Activated CD4-positive, alpha-beta T cell treated with anti-CD3 and anti-CD28 coated beads, Interleukin-2, Interleukin-4, amounts not matched to agents 100 ng/mL and 50 ng/mL, durations not matched to agents 16 hours and 8 hours (primary cell): ENCODE measurements at places on chromosomes 1 and 21.
A peak's percentile ranks its signal among the peaks of the same experiment; 100 is the strongest.

DNA sequence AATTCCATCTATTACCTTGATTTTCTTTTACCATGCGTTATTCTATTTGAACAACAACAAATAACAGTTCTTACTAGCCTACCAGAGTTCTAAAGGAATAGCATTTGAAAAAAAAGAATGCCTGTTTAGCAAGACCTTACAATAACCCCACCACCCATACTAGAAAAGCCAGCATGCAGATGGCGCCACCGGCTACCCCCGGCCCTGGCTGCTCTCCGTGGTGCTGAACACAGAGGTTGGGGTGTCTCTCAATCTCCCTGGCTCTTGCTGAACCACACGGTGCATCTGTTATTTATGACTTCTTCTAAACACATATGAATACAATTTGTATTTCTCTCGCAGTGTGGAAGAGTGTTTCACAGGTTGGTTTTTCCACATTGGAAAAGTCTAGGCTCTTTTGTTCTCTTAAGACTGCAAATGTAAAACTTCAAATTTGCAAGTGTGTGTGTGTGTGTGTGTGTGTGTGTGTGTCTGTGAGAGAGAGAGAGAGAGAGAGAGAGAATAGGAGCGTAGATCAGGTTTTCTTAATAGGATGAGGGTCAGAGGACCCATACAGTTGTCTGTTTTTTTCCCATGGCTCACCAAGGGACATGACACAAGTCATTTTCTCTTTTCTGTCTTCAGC lies 13.6 kb downstream of the GRIK3 start:
- peak; percentile 14 for DNase-seq

DNA sequence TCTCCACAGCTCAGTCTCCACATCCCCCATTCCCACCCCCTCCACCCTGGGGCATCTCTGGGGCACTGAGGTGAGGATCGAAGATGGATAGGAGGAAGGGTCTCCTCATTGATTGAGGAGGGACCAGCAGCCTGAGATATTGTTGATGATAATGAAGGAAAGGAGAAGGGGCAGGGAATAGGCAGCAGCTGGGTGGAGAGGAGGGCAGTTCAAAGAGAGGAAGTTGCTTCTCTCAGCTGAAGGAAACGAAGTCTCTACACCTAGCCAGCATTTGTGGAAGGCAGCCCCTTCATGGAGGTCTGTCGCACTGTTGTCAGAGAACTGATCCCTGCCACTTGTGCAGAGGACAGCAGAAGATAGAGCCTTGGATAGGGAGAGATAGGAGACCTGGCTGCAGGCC lies 5.7 kb downstream of the KNCN start:
- DNase-seq = no peak

- no peak for DNase-seq
These were observed 21.9 kb downstream of the FASLG start for GRCh38 chr1:172680733-172681275.

GRCh38 chr1:160981584-160982411 lies 27.2 kb upstream of the ITLN2 start:
- no peak for DNase-seq

GRCh38 chr1:221877311-221877710 lies 135.4 kb upstream of the DUSP10 start:
- no peak for DNase-seq

DNA sequence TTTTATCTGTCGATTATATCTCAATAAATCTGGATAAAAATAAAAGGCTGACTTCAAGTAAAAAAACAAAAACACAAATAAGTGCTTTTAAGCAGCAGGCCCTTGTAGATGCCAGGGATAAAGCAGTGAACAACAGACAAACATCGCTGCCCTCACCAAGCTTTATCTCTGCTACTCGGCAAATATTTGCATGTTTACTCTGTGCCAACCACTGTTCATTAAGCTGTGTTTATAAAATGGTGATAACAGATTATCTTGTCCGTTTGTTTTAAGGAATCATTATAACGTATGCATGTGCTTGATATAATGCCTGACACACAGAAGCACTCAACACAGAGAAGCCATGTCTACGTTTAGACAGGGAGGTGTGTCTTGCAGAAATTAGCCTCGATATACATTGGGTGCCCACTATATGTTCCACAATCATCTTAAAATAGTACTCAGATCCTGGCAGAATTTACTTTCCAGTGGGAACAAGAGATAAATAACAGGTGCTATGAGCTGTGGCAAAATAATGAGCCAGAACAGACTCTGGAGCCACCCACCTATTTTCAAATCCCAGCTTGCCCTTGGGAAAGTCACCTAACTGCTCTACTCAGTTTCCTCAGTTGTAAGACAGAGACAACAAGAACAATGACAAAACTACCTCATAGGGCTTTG lies 47.2 kb downstream of the TRIT1 start:
- no peak for DNase-seq

DNA sequence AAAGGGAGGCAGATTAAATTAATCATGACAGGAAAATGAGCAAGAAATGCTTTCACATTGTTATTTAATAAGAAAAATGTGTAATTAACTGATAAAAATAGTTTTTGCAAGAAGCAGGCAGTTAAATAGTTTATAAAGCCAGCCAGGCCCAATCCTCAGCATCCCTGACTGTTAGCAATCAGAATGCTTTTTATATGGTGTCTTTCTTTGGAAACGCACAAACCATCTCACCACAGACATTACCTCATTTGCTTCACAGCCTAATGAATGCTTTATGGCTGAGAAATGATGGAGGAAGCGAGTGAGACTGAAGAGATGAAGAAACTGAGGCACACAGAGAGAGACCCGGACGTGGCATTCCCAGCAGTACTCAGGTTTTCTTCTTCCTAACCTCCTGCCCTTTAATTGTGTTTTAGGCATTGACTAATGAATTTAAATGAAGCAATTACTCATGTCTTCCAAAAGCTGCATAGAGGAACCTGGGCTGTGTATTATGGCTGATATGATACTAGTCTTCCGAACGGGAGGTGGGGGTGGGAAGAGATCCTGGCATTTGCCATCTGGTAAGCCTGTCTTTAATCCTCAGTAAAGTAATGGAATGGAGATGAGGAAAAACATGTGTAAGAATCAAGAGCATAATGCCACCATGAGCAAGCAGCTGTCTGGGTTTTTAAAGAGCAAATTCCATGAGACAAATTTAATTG lies 116.1 kb upstream of the LMO4 start:
- no peak for DNase-seq

DNA sequence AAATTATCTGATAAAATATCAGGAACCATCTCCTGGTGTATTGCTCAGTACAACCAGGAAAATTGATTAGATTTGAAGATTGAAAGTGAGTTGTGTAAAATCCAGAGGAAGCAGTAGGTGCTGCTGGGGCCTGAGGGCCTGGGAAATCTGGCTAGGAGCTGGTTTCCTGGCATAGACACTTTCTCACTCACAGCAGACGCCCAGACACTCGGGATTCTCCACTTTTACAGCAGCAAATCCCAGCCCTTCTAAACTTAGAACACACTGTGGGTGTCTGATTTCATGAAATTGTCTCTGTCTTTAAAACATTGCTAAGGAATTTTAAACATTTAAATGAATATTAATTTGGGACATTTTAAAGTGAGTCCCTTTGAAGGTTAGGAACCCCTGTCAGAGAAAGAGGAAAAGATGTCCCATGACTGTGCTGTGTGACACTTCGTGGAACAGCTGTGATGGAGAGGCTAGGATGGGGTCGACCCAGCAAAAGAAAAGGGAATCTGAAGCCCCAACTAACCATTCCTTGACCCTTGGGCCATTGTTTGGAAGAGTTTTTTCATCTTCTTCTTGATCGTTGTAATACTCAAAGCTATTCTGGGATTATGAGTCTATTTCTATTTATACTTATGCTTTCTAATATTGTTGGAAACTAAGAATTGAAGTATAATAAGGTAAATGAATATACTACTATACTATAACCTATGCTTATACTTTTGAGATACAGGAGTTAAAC lies 49.0 kb upstream of the VAMP3 start:
- DNase-seq = no peak

- DNase-seq = no peak
These were observed 54.8 kb downstream of the RAB3GAP2 start for GRCh38 chr1:220217383-220217988.

GRCh38 chr1:239155466-239156091 lies 230.8 kb upstream of the CHRM3 start:
- no peak for DNase-seq

DNA sequence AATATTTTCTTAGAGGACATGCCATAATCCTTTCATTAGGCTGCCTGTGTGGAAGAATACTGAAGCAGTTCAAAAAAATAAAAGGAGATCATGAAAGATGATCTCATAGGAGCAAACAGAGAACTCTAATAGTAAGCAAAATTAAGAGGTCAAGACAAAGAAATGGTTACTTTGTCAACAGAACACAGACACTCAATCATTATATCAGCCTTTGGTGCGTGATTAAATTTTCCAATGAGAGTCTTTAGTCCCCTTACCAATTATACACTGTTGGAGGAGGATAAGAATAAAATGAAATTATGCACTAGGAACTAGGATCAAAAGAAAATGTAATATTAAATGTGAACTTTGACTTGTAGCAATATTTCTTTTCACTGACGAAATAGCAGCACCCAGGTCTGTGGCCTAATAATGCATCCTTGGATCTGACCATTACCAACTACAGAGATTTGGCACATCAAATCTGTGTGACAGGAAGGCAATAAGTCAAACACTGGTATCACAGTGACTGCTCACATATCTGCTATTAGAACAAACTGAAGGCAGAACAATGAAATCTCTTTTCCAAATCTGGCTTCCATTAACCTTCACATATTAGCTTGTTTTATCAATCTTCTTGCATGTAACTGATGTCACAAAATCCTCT lies 1812.9 kb downstream of the PLA2G4A start:
- DNase-seq = no peak

DNA sequence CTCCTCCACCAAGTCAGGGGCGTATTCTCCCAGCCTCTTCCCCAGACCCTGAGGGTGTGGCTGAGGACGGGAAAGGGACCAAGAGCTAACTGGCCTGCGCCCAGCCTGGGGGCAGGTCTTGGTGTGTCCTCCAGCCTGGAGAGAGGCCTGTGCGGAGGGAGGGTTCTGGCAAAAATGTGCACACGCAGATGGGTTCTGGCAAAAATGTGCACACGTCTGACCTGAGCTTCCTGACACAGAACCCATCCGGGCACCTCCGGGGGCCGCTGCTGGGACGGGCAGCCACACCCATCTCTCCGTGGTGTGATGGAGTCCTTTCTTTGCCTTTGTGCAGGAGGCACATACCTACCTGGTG lies 23.1 kb upstream of the PKP1 start:
- no peak for DNase-seq

DNA sequence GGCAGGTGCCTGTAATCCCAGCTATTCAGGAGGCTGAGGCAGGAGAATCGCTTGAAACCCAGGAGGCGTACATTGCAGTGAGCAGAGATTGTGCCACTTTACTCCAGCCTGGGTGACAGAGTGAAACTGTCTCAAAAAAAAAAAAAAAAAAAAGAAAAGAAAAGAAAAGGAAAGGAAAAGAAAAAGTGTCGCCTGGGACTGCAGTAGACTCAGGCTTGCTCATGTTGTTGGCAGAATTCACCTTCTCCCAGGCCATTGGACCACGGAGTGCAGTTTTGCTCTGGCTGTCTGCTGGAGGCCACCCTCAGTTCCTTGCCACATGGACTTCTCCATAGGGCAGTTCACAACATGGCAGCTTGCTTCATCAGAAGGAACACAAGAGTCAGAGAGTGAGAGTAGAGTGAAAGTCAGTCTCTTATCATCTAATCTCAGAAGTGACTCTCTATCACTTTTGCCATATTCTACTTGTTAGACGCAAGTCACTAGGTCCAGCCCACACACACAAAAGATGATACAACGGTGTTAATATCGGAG lies 29.2 kb downstream of the BCAS2 start:
- no peak for DNase-seq

GRCh38 chr1:162687870-162688269 lies 55.6 kb downstream of the DDR2 start:
- peak; percentile 9 for DNase-seq

DNA sequence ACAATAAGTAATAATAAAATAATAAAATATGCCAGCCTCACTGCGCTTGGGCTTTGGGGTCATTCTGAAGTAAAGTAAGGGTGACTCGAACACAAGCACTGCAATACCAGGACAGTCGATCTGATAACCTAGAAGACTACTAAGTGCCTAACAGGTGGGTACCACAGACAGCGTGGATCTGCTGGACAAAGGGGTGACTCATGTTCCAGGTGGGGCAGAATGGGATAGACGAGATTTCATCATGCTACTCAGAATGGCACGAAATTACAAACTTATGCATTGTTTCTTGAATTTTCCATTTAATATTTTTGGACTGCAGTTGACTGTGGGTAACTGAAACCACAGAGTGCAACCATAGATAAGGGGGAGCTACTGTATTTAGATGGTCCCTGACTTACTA lies 221.1 kb upstream of the GREM2 start:
- DNase-seq = no peak

GRCh38 chr1:223479718-223480425 lies 86.7 kb downstream of the CCDC185 start:
- no peak for DNase-seq

GRCh38 chr1:181043025-181043888 lies 9.5 kb downstream of the MR1 start:
- DNase-seq = no peak
